ENCODE measurements at places on chromosomes 1 and 21.
A peak's percentile ranks its signal among the peaks of the same experiment; 100 is the strongest.

DNA sequence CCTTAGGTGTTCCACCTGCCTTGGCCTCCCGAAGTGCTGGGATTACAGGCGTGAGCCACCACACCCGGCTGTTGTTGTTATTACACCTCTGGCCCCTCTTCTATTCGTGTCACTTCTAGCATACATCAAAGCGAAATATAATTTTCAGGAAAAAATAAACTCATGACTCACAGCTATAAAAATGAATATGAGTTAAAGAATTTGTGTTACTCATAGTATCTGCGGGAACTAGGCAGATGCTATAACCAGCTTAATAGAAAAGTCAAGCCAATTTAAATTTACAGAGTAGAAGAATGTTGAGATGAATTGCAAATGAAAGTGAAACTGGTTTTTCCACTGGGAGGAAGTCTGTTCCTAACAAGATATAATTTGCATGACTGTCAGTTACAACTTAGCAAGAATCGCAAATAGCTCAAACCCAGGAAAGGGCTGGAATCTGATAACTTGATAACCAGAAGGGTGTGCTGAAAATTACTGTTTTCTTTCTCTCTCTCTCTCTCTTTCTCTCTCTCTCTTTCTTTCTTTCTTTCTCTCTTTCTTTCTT, 11.2 kb downstream of the OR2W3 start:
- DNase-seq = no peak

GRCh38 chr1:30868833-30869435, 39.6 kb downstream of the SDC3 start:
- no peak for DNase-seq

DNA sequence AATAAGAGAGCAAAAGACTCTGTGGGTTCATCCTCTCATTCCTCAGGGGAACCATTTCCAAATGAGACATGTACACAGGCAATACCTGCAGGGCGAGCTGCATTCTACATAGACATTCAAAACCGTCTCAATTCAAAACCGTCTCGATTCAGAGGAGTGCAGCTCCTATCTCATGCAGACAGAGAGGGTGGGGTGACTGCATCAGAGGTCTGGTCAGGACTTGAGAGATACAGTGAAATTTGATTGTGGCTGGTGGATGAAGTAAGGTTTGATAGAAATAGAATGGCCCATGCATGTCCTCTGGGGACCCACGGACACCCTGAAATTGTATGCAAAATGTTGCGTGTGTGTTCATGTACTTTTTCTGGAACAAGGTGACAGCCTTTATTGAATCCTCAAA, 27.3 kb downstream of the TEX35 start:
- DNase-seq = no peak

- peak; percentile 74 for DNase-seq
Measured at GRCh38 chr1:29282924-29283803, 46.8 kb downstream of the PTPRU start.

All from ascending aorta (tissue), 2 donors.